Activated naive CD4-positive, alpha-beta T cell treated with anti-CD3 and anti-CD28 coated beads, Interleukin-2, amount 50 U/mL, for 72 hours (primary cell): ENCODE measurements at places on chromosomes 1 and 21. TPM values are rescaled to one million over a fixed set of nuclear protein-coding genes. Genes with fewer than 3 reads are reported as not detected.

DNA sequence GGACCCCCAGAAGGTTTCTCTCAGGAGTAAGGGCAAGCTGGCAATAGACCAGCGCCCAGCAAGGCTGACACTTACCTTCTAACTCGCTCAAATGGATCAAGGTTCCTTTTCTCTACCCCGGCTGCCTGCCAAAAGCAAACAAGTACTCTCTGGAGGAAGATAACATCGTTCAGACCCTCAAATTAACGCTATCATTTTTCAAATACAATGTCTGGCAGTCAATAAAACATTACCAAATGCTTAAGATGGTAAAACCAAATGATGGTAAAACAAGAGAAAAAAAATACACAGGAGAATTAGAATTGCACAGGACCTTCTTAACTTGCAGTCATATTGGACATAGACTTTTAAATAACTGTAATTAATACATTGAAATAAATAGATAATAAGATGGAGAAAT lies 148.1 kb downstream of the SPATA46 start:
- no peak for DNase-seq

GRCh38 chr1:81125672-81126071 lies 675.1 kb upstream of the ADGRL2 start:
- DNase-seq = no peak

GRCh38 chr1:7341145-7341905 lies 429.8 kb upstream of the VAMP3 start:
- DNase-seq = no peak

- no peak for DNase-seq
Observed at GRCh38 chr1:7422081-7422480, 349.0 kb upstream of the VAMP3 start.

GRCh38 chr1:107141491-107142126 lies 770 bp downstream of the NTNG1 start:
- peak; percentile 53 for DNase-seq

DNA sequence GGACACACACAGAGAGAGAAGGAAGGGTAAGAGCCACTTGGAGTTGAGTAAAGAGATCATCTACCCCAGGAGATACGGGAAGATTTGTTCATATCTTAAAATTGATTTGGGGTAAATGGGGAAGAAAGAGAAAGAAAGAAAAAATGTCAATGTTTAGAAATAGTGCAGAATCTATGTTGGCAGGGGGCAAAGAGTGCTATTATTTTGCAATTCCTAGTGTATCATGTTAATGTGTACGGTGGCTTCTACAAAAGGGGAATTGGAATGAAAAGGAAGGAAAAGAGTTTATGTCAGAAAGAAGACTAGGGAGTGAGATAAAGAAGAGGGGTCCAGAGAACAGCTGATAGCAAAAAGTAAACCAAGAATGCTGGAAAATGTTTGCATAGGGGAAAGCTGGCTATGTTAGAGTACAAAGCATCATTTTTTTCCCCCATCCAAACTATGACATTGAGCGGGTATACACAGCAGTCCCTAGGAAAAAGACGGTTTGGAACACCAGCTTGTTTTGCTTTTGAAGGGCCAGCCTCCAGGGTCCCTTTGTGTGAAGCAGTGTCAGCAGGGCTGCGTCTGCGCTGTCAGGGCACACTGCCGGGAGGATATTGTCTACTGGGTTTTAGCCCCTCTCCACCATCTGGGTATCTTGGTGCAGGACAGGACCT lies 10.8 kb downstream of the LRRC8D start:
- DNase-seq = no peak

- DNase-seq = peak; percentile 67
Observed at GRCh38 chr21:45592208-45592619, 50.0 kb upstream of the SLC19A1 start.

The DCST2 gene
- 1.8 TPM for total RNA-seq
